ENCODE measurements at places on chromosomes 5 and 9. TPM values are rescaled to one million over a fixed set of nuclear protein-coding genes. Genes with fewer than 3 reads are reported as not detected.

The KLHL9 gene
- total RNA-seq, result 12.2 TPM

The MROH2B gene
- not detected for total RNA-seq

The TRAF1 gene
- total RNA-seq, result 2.1 TPM

The OR1N1 gene
- not detected for total RNA-seq

The DNAJC18 gene
- total RNA-seq, result 7.9 TPM

The CCDC171 gene
- total RNA-seq, result 1.6 TPM

The IL5 gene
- total RNA-seq, result not detected

The QRFP gene
- not detected for total RNA-seq

DNA sequence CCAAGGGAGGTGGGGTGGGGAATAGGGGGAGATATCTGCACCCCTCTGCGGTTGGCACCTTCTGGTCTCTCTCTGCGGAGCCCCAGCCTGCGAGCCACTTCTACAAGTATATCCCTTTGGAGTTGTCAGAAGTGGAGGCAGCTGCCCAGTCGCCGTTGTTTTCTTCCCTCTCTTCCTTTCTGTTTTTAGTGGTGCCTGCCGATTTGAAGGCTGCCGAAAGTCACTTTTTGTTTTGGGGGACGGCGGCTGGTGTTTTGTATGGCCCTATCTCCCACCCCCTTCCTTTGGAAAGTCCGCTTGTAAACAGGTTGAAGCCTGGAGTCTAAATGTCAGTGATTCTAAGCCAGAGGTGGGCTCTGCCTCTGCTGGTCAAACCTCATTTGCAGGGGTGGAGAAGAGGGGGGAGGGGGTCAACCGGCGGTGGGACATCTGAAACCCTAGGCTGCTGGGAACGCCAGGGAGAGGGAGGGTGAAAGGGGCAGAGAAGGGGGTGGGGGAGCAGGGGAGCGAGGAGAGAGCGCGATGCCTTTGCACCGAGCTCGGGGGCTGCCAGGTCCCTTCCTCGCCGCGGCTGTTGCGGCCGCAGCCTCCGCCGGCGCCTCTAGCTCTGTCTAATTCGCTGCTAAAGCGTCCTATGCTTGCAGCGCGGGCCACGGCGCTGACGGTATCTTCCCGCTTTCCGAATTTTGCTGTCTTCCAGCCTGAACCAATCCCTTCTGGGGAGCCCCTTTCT, at the start of gene FGF10:
FGF10 (minus strand) TSS at position 331 of the 733 bp plus-strand sequence. CDS start 738 bp downstream, outside the sequence.
- DNase-seq, result peak; percentile 52

GRCh38 chr9:123509646-123510045, 153.6 kb downstream of the CRB2 start:
- no peak for DNase-seq

GRCh38 chr5:15249152-15249551, 250.8 kb upstream of the FBXL7 start:
- no peak for DNase-seq

DNA sequence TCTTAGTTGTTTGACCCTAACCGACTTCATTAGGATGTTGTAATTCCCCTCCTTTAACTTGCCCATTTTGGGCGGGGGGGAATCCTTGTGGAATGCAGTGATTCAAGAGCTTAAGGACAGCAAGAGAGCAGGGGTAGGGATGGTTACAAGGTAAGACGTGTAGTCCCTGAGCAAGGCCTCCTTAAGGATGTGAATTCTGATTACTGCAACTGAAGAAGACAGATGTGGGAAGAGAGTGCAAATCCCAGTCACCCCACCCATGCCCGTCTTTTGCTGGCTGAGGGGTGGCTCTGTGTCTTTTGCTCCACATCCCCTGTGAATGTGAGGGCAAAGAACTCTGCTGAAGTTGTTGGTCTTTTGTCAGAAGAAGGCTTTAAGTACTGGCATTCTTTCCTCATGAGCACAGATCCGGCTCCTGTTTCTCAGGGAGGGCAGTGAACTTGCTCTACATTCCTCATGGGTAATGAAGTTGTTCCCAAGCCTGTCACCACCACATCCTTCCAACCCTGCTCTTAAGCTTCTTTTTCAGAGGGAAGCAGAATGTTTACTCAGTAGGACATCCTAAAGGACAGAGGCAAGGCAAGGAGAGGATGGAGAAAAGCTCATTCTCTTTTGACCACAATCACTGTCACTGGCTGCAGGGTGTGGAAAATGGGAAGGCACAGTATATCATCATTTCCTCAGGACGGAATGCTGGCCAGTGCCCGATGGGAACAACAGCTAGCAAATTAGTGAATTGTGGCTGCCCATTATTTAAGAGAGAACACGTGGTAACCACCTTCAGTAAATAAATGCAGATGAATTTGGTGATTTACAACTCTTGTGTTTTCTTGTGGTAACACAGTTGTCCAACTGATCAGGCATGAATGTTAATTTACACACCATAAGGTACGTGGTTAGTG, 61.5 kb downstream of the RAI14 start:
- no peak for DNase-seq

DNA sequence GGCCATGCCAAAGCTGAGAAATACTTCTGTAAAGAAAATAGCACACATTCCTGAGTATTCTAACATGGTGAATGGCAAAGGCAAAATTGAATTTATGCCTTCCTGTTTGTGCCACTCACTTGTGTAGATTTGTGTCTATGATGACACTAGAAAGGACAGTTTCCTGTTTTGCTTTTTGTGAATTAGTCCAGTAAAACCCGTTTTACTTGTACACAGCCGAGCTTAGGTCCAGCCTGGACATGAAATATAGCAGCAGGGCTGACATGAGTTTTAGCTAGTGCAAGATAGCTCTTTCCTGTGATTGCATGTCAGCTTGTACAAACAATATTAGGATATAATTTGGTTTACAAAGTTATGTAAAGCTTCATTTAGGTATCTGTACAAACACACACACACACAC, 1891.7 kb upstream of the WWC1 start:
- no peak for DNase-seq

- DNase-seq, result no peak
These were observed 172.2 kb upstream of the MEF2C start for GRCh38 chr5:89055015-89055694.

GRCh38 chr5:171622010-171622409, 163.6 kb upstream of the SMIM23 start:
- no peak for DNase-seq

GRCh38 chr9:23636199-23636598, 189.8 kb downstream of the ELAVL2 start:
- no peak for DNase-seq

- no peak for DNase-seq
These were observed 65.0 kb downstream of the PRRT1B start for GRCh38 chr9:131610231-131610761.

DNA sequence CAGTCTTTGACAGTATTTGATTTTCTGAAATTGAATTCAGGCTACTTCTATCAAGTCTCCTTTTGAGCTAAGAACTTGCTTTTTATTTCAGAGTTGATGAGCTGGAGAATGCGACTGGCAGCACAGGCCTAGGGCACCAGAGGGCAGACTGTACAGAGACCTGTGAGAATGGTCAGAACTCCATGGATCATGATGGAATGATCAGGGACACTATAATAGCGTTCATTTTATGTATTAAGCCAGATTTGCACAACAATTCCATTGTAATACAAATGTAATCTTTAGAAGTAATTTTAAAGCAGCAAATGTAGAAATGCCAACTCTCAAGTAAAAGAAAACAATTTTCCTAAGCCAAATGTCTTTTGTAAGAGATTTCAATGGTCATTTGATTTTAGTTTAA, 902.4 kb downstream of the NR2F1-AS1 start:
- DNase-seq, result no peak

DNA sequence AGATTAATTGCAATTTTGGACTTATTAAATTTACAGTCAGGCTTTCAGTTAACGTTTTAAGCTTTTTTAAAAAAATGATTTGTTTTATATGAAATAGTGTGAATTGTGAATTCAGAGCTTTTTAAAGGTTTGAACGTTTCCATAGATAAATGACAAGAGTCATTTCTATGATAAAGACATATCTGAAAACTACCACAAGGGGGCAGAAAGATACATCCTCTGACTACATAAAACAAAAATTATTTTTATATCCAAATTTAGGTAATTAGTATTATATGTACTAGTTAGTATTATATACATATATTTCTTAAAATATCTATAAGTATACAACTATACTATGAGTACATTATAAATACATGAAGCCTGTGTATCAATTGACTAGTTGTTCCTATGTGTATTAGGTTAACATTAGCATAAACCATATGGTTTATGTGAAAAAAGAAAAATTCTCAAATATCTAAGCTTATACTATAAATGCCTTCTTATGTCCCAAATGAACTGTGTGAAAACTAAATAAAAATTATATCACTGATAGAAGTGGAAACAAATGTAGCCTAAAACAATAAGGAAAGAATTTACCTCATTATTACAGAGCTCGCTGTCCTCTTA, 155.2 kb downstream of the MEF2C start:
- no peak for DNase-seq

- DNase-seq, result no peak
These were observed 134.5 kb downstream of the TRIO start for GRCh38 chr5:14277385-14278320.

GRCh38 chr5:168798065-168799023, 219.2 kb upstream of the PANK3 start:
- no peak for DNase-seq

DNA sequence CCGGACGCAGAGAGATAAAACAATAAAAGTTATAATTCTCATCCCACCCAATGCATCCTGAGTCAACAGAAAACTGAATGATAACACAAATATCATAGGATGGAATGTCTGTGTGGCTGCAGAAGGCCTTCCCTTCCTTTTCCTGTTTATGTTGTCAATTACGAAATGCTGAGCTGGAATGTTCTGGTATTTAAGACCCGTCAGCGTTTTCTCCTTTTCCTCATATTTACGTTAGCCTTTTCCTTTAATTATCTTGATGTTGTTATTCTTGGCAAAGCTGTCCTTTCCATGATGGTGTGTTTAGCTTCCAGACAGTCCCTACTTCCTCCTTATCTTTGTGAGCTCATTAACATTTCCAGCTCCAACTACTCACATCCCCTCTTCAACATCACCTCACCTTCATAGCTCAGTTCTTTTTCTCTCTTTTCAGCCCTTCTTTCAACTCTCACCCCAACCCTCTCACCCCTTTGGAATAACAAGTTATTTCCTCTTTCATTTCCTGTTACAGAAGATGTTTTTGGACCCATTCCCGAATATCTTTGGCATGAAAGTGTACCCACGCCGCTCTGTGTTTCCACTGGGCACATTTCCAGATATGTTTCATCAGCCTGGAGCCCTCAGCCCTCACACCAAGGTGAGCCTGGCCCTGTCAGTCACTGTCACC, 221.6 kb downstream of the NR2F1-AS1 start:
- no peak for DNase-seq

- no peak for DNase-seq
These were observed 92.8 kb upstream of the ADAMTS2 start for GRCh38 chr5:179438011-179438441.

- DNase-seq, result no peak
These were observed 571.2 kb upstream of the DAB2 start for GRCh38 chr5:39995990-39996389.

GRCh38 chr5:133145436-133146170, 93.8 kb downstream of the HSPA4 start:
- no peak for DNase-seq

DNA sequence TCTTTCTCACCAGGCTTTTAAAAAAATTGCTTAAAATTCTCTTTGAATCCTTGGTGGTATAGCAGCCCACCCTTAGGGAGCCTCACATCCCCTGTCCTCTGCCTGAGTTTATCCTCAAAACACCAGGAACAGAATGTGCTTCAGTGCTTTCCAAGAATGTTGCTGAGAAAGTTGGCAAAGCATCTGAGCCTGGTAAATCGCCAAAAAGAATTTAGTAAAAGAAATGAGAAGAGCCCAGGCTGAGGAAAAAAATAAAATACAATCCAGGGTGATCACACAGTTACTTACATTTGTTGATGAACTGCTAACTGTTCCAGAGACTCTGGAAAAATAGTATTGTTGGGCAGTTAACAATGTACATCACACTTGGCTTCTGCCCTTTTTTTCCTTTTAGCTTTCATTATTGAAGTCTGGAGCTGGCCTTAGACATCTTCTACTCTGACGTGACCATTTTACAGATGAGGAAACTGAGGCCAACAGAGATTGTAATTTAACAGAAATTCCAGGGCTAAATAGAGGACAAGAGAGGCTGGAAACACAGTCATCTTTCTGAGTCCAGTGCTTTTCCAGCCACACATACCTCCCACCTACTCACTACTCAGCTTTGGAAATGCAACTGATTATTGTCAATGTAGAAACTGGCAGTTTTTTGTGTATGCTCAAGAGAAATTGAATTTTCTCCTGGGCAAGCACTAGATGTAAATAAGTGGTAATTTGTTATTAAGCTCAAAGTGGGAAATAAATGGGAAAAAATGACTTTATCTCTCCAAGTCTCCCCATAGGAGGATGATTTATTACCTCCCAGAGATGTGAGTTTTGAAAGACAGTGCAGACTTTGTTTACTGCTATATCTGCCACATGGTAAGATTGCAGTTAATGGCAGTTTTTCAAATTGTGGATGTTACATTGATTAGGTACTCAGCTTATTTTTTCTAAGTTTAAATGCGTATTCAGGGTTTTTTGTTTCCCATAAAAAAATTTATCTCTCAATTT, 86.7 kb upstream of the ALDH1A1 start:
- no peak for DNase-seq

GRCh38 chr9:71549023-71549422, 219.3 kb downstream of the CEMIP2 start:
- no peak for DNase-seq

DNA sequence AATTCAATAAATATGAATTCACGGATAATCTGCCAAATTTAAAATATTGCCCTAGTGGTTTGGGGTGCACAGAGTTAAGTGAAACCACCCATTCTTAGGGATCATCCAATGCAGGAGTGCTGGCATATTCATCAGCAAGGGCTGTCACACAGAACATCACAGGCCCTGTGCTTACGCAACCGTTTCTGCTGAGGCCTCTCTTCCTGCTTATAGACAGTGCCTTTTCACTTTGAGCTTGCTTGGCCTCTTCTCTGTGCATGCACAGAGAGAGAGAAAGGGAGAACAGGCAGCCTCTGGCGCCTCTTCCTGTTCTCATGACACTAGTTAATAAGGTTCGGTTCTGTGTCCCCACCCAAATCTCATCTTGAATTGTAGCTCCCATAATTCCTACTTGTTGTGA, 366.3 kb downstream of the ICE1 start:
- DNase-seq, result no peak

GRCh38 chr5:93100976-93101375, 480.0 kb downstream of the NR2F1-AS1 start:
- DNase-seq, result no peak

DNA sequence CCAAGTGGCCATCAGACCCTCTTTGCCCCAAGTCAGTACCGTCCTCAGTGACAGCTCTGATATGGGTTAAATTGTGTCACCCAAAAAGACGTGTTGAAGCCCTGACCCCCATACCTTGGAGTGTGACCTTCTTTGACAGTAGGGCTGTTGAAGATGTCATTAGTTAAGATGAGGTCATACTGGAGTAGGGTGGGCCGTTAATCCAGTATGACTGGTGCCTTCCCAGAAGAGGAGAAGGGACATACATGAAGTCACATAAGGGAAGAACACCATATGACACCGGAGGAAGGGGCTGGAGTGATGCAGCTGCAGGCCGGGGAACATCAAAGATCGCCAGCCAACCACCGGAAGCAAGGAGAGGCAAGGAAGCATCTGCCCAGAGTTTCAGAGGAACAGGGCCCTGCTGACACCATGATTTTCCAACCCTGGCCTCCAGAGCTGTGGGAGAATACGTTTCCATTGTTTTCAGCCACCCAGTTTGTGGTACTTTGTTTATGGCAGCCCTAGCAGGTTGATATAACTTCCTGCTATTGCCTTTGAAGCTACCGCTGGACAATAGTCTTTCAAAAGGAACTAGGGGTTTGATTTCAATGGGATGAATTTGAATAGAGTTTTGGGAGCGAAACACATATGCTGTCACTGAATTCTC, 36.4 kb upstream of the CPEB4 start:
- no peak for DNase-seq
